ENCODE measurements at places on chromosomes 7 and 10. TPM values are rescaled to one million over a fixed set of nuclear protein-coding genes. Genes with fewer than 3 reads are reported as not detected.

The PTPN20 gene
- 0.59 TPM for total RNA-seq

The STRIP2 gene
- total RNA-seq, result 3.3 TPM

The OPN4 gene
- 0.14 TPM for total RNA-seq

The OR6B1 gene
- total RNA-seq, result not detected

The ATG9B gene
- total RNA-seq, result 1.6 TPM

The FASTK gene
- total RNA-seq, result 62.7 TPM
